ENCODE measurements at places on chromosomes 4 and X.
A peak's percentile ranks its signal among the peaks of the same experiment; 100 is the strongest.

DNA sequence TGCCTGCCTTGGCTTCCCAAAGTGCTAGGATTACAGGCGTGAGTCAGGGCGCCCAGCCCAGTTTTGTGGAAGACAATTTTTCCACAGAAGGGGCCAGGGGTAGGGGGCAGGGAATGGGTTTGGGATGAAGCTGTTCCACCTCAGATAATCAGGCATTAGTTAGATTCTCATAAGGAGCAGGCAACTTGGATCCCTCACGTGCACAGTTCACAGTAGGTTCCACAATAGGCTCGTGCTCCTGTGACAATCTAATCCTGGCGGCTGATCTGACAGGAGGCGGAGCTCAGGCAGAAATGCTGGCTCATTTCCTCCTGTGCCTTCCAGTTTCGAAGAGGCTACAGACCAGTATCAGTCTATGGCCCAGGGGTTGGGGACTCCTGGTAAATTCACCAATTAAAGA, 491.6 kb upstream of the AADAT start:
- no peak for DNase-seq

DNA sequence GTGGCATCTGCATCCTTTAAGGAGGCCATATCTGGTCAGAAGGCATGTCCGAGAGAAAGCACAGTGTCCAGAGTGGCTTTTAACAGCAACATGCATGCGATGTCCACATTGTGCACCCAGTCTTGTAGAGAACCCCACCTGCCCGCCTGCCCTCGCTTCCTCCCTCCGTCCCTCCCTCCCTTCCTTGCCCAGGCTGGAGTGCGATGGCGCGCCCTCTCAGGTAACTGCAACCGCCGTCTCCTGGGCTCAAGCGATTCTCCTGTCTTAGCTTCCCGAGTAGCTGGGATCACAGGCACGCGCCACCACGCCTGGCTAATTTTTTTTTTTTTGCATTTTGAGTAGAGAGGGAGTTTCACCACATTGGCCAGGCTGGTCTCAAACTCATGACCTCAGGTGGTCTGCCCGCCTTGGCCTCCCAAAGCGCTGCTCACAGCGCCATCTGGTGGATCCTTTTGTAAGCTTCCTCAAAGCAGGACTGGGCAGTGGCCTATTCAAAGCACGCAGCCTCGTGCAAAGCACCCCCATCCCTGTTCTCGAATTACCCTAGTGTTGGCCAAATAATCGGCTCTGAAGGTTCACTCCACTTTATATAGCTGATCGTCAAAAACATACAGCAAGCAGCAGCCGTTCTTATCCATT, 15.0 kb downstream of the BRCC3 start:
- peak; percentile 30 for DNase-seq

DNA sequence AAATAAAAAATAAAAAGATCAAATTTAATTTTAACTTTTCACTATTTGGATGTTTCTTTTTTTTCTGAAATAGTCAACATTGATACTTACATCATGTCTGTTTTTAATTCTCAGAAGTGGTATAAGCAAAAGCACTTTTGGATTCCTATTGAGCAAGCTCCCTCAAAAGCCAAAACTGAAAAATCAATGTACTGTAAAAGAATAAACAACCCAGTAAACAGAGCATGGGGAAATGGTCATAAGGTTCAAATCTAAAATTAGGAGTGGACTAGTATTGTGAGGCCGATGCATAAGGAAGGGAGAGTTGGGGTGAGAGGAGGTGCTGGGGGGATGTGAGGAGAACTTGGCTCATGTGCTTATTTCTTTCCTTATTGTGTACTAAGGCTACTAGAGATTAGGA, 37.9 kb downstream of the NUDT6 start:
- DNase-seq, result no peak

DNA sequence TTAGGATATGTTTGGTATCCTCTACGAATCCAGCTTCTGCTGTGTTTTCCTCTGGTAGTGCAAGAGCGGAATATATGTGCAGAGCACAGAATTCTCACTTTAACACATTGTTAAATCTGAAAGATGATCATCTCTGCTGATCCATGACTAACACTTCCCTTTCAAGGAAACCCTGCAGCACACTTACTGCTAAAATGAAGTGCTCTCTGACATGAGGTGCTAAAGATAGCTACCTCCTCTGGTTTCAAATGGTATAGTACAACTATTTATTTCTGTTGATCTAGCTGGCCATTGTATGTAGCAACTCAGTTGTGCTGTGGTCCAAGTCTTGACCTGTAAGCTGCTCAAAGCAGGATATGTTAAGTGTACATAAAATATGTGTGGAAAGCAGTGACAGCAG, 162.4 kb upstream of the FMR1 start:
- no peak for DNase-seq

GRCh38 chr4:183097231-183098018, 1.6 kb upstream of the WWC2 start:
- DNase-seq, result peak; percentile 24

GRCh38 chrX:69321789-69322188, 156.5 kb upstream of the PJA1 start:
- no peak for DNase-seq

DNA sequence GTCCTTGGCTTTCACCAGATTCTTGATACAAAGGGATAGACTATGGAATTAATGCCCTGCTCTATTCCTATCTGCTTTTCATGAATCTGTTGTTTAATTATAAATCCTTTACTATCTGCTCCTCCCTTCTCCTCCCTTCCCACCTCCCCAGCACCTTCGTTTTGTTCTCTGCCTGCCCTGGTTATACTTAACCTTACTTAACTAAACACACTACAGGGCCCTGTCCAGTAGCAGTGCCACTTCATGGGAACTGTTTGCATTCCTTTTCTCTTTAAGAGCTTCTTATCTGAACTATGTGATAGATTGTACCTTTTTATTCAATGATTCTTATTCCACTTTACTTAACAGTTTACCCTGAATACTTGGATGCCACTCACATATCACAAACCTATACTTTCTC, 830 bp downstream of the HOPX start:
- no peak for DNase-seq

DNA sequence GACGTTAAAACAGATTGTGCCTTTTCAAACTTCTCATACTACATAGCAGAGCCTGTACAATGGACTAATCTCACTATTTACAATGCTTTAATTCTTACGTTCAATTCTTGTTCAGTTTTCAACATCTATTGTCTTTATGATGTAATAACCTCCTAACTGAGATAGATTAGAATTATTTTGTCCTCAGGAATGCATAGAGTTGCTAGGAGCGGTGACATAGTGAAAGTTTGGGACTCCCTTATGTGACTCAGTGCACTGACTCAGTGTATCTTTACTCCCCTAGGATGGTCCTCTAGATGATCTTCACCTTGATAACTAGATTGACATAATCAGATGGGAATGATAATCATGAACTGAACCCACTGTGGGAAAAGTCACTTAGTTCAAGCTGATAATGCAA, 151.5 kb downstream of the VEGFC start:
- DNase-seq, result no peak

- no peak for DNase-seq
These were observed 35.4 kb upstream of the SPP1 start for GRCh38 chr4:87939978-87940690.

- DNase-seq, result no peak
These were observed 2.1 kb upstream of the FAT1 start for GRCh38 chr4:186725469-186726425.

DNA sequence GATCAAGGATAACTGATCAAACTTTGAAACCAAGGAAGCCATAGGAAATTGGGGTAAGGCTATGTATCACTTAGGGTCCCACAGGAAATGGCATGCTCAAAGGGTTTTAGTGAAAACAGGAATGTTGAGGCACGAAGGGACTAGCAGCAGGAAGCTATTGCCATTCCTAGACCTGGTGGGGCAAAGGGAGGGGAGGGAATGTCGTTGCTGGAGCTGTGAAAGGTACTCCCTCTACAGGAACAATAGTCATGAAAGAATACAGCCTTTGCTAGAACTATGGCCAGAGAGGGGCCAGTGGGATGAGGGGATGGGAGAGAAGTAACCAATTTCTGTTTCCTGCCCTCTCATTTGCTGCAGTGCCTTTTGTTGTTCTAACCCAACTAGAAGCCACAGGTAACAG, 11.9 kb downstream of the REPS2 start:
- DNase-seq, result no peak

All from CD4-positive, alpha-beta T cell treated with Interleukin-15 for 1 hour (primary cell).